Mucosa of gallbladder (tissue), 1 donor: ENCODE measurements at places on chromosomes 6 and 20. TPM values are rescaled to one million over a fixed set of nuclear protein-coding genes. Genes with fewer than 3 reads are reported as not detected.

- no peak for DNase-seq
These were observed 142.4 kb downstream of the FNDC1 start for GRCh38 chr6:159311618-159312017.

DNA sequence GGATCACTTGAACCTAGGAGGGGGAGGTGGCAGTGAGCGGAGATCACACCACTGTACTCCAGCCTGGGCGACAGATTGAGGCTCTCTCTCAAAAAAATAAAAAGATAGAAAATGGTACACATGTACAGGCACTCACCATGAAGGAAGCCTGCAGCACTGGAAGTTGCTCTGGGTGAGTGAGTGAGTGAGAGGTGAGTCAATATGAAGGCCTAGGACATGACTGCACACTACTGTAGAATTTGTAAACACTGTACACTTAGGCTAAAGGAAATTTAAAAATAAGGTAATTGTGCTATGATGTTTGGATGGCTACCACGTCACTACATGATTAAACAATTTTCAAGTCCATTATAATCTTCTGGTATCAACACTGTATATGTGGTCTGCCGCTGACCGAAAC, 216.2 kb downstream of the FOXC1 start:
- no peak for DNase-seq

The SAPCD1 gene
- 2.7 TPM for total RNA-seq

The OSTM1 gene
- 33.4 TPM for total RNA-seq

The AGPAT4 gene
- total RNA-seq = 15.4 TPM

GRCh38 chr6:116010386-116010785, 50.3 kb downstream of the FRK start:
- no peak for DNase-seq

The TREML1 gene
- total RNA-seq = 1.1 TPM
